Kasumi-1 (cell line): ENCODE measurements at places on chromosomes 5 and 9.

- DNase-seq = no peak
Observed at GRCh38 chr9:94979904-94980507, 253.5 kb downstream of the AOPEP start.

- no peak for DNase-seq
Observed at GRCh38 chr5:31966936-31967335, 207.2 kb downstream of the GOLPH3 start.

- no peak for DNase-seq
Observed at GRCh38 chr5:2014058-2014610, 131.4 kb upstream of the IRX4 start.

DNA sequence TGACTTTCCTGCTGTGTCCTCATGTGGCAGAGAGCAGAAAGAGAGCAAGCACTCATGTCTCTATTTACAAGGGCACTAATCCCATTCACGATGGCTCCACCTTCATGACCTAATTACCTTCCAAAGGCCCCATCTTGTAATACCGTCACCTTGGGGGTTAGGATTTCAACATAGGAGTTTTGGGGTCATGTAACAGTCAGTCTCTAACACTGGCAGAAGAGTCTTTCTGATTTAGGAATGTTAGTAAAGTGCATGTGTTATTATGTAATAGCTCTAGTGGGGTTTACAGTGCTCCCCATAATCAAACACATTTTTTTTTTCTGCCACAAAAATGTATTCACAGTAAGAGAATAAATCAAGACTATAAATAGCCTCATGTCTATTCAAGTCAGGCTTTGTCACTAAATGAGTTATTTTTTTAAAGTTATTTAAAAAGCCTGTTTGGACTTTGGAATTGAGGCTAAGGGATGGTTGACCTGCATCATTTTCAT lies 19.1 kb downstream of the GALNT10 start:
- no peak for DNase-seq

DNA sequence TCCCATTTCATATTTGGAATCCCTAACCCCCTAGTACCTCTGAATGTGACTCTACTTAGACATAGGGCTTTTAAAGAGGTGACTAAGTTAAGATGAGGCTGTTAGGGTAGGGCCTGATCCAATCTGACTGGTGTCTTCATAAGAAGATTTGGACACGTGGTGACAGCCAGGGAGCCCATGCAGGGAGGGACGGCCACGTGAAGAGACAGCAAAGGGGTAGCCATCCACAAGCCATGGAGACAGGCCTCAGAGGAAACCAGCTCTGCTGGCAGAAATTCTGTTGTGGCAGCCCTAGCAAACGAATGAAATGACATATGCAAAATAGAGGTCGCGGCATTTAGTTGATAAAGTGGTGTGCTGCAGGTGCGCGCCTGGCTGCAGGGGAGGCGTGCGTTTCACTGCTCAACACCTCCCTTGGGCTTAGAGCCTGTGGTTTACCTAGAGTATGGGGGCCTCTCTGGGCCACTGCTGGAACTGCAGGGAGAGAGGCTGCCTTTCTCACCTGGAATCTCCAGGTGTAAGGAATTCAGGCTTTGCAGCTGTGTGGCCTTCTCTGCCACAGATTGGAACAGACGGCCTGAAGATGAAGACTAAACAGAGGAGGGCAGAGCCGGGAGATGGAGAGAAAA lies 7.1 kb upstream of the AFAP1L1 start:
- DNase-seq = no peak

DNA sequence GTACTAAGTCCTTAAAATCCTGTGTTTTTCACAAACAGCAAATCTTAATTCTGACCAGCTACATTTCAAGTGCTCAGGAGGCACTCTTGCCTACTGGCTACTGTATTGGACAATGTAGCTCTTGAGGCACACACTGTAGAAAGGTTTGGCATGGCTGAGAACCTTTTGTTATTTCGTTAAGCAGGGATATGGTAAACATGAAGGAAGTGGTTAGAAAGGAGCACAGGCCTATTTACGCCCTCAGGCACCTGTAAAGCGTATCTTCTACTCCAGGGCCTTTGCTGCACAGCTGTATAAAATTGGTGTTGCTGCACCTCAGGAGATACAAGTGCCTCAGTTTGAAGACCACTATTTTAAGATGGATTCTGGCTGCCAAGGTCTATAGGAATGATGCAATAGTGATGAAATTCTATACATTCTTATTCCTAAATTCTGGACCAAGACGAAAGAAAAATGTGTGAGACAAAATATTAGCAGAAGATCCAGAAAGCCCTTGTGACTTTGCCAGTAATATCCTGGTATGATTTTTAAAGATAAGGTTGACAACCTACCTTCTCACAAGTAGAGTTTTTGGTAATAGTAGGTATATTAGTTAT lies 9.3 kb upstream of the OTULIN start:
- no peak for DNase-seq

DNA sequence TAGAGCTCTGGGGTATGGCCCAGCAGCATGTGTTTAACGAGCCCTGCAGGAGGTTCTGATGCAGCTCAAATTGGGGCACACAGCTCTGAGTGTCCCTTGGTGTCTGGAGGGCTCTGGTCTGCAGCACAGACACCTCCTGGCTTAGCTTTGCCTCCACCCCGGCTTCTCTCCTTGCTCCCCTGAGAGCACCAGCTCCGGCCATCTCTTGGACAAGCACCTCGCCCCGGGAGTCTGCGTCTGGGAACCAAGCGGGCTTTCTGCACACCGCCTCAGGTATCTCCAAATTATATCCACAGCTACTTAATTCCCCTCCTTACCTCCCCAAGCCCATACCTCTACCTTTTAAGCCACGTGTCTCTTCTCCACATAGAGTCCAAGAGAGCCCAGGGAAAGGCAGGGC lies 83.7 kb upstream of the IRX4 start:
- no peak for DNase-seq

DNA sequence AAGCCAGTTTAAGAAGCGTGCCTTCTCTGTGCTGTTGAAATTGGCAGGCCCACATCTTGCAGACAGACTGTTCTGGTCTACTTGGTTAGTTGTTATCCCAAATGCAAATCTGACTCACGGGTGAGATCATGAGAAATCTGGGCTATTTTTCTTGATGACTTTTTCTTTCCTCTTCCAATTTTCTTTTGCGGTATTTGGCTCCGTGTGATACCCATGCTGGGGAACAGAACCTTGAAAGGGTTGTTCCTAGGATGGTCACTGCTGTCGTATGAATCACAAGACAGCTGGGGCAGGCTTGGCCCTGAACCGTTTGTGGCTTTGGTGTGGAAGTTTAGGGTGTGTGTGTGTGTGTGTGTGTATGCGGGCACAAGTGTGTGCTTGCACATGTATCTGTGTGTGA lies 24.6 kb downstream of the PDZD2 start:
- no peak for DNase-seq

DNA sequence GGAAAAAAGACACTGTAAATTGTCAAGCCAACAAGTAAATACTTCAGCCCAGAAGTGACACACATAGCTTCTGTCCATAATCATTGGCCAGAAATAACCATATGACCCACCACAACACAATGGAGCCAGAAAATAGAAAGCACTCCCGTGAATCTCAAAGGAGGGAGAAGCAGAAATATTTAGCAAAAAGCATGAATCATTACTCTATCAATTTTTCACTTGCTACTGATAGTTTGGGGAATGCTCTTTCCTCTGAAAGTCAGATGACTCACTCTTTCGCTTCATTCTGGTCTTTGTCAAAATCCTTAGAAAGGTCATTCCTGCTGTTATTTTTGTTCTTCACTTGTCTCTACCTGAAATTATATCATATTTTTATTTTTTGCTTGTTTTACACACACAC lies 312.6 kb downstream of the TMEM232 start:
- no peak for DNase-seq

DNA sequence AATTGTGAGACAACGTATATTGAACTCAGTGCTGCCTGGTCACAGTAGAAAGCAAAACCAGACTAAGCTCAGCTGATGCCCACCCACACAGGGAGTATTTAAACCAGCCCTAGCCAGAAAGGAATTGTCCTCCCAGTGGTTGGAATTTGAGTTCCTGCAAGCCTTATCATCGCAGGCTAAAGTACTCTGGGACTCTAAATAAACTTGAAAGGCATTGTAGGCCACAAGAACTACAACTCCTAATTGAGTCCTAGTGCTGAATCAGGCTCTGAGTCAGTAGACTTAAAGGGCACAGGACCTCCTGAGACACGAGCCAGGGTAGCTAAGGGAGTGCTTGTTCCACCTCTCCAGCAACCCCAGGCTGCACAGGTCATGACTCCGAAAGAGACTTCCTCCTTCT lies 171.4 kb downstream of the MCTP1 start:
- no peak for DNase-seq

- DNase-seq = peak; percentile 76
Observed at GRCh38 chr9:122158202-122158601, 1.4 kb downstream of the NDUFA8 start.

DNA sequence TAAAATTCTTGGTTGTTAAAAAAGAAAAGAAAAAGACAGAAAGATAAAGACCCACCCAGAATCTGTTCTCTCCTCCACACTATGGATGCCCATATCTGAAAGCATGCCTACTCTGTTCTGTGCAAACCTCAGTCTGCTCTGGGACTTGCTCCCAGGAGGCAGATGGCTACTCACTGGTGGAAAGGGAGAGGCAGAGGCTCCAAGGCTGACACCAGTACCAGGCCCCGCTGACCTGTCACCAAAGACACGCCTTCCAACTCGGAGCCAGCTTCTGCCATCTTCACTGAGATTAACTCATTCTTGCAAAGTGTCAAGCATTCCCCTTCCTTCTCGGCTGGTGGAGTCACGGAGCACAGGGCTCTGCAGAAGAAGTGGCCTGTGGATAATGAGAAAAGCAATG lies 21.6 kb downstream of the SH3TC2 start:
- DNase-seq = no peak

DNA sequence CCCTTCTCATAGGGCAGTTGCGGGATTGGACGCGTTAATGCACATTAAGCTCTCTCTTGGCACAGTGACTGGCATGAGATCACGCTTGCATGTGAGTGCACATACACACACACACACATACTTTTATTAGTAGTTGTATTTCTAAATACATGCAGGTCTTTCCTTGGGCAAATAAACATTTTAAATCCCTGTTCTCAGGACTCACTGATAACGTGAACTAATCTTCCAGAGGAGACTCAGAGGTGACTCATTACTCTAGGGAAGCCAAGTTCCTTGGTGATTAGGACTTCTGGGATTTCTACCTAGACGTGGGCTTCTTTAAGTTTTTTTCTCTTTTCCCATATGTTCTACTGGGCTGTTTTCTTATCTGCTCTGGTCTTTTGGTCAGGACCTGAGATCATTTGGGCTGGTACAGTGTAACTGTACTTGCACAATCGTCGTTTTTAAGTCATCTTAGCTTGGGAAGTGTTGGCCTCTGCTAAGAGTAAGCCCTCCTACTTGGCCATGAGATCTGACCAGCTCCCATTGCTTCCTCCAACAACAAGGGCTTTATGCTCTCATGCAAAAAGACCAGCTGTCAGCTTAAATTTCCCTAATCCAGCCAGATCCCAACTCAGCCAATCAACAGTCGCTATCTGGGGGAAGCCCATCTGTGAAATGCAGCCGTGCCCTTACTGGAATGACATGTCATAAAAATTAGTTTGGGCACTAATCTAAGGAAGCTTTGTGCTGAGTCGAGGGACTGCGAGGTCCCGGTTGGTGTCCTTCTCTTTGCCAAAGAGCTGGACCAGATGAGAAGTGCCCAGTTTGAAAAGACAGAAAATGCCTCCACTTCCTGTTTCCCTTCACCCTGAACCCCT lies 176.4 kb upstream of the ANKRD55 start:
- DNase-seq = no peak

- DNase-seq = no peak
Observed at GRCh38 chr9:75692309-75692708, 198.2 kb upstream of the PCSK5 start.
